Activated CD4-positive, alpha-beta memory T cell treated with anti-CD3 and anti-CD28 coated beads for 36 hours (primary cell): ENCODE measurements at places on chromosomes 5 and 9. TPM values are rescaled to one million over a fixed set of nuclear protein-coding genes. Genes with fewer than 3 reads are reported as not detected.

CDO1 gene
- 0.34 TPM for total RNA-seq

LCN1 gene
- not detected for total RNA-seq

PCSK1 gene
- total RNA-seq: not detected

CDKN2B-AS1 gene
- total RNA-seq: 0.59 TPM

QSOX2 gene
- 19.0 TPM for total RNA-seq

SGCD gene
- total RNA-seq: not detected

CATSPER3 gene
- total RNA-seq: 0.53 TPM

TAS2R1 gene
- not detected for total RNA-seq

ELP1 gene
- total RNA-seq: 25.5 TPM

ABO gene
- not detected for total RNA-seq

SHISAL2B gene
- not detected for total RNA-seq
